Fibroblast of pulmonary artery (primary cell): ENCODE measurements at places on chromosomes 5 and 9.

DNA sequence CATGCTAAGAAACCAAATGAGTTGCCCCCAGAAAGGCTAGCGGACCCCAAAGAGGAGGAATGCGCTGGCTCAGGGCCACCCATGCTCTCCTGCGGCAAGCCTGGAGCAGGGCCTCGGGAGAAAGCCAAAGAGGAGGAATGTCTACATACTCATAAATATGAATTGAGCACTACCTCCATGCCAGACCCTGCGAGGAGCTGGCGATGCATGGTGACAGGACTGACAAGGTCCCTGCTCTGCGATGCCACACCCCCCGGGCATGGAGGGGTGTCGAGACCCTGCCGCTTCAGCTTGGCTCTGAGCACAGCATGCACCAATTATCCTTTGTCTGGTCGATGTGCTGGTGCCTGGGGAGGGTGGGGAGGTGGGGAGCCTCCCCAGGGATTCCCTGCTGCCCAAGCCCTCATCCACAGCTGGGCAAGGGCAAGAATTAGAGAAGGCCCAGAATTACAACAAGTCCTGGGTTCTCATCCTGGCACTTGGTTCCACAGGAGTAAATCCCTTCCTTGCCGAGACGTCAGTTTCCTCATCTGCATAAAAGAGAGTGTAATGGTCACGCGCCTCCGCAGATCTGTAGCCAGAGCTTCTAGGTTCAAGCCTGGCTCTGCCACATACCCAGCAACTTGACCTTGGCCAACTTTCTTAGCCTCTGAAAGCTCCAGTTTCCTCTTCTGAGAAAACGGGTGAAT, 74.4 kb downstream of the FAM114A2 start:
- no peak for DNase-seq

- DNase-seq, result peak; percentile 8
Observed at GRCh38 chr5:144103611-144104485, 66.6 kb downstream of the YIPF5 start.

GRCh38 chr5:172456076-172456722, 1.9 kb upstream of the SH3PXD2B start:
- no peak for DNase-seq

DNA sequence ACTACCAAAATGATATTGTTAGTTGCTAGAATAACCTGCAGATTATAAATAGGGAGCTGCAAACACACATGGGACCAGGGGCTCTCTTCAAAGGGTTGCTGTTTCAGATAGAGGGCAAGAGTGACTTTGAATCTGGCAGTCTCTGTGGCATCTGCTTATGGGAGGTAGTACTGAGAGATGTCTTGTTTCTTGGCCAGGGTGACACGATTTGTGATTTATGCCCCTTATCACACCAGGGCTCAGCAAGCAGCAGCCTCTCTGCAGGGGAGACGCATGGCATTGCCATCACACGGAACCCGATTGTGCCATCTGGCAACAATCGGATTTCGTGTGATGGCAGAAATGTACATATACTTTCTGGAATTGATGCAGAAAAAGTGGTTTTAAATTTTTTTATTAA, 615.6 kb downstream of the ZNF608 start:
- DNase-seq, result no peak

GRCh38 chr5:9362600-9362999, 183.3 kb downstream of the SEMA5A start:
- DNase-seq, result no peak
